ENCODE measurements at places on chromosomes 3 and 15. TPM values are rescaled to one million over a fixed set of nuclear protein-coding genes. Genes with fewer than 3 reads are reported as not detected.

DNA sequence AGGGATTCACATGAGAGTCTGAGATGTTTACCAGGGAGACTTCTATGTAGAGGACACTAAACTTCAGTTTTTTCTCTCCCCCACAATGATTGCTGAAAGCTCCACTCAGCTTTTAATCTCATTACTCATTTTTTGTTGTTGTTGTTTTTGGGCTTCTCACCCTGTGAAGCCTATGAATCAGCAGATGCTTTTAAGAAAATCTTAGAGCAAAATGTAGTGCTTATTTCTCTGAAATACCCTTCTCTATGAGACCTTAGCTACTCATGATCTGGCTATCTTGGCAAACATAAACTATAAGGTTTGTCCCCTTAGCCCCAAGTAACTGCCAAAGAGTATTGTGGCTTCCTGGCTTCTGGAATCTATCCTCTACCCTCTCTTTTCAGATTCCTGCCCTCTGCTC is 537.3 kb downstream of the OCA2 start:
- DNase-seq = no peak

DNA sequence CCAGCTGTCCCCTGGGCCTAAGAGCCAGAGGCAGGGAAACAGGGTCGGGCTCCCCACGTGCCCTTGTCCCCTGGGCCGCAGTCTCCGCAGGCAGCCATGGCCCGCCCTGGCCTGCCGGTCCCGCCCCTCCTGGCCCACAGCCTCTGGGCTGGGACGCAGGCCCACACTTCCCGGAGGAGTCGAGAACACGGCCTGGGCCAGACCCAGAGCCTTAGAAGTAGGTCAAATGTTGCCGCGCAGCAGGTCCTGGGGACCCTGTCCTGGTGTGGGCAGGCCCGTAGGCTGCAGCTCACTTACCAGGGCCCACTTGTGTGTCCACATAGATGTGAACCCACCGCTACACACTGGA is 4.3 kb upstream of the MYL3 start:
- no peak for DNase-seq

DNA sequence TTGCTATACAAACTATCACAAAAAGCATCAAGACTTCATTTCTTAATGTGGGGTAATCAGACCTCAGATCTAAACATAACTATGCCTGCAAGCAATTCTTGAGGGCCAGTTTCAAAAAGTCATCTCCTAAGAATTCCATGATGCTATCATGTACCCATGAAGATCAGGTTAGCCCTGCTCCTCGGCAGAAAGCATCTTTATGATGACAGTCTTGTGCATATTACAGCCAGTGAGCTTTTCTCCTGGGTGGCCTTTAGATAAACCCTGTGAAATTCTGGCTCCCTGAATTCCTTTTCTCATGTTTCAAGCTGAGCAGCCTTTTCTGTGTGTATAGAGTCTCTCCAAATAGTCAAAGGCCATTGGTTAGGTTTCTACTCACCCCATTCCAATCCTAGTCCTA is 201.9 kb upstream of the MCTP2 start:
- DNase-seq = no peak

- no peak for DNase-seq
Measured at GRCh38 chr15:36844534-36844998, 255.8 kb downstream of the MEIS2 start.

- no peak for DNase-seq
Measured at GRCh38 chr15:61974118-61974517, 86.1 kb downstream of the VPS13C start.

- no peak for DNase-seq
Measured at GRCh38 chr3:105030211-105030610, 336.5 kb upstream of the ALCAM start.

DNA sequence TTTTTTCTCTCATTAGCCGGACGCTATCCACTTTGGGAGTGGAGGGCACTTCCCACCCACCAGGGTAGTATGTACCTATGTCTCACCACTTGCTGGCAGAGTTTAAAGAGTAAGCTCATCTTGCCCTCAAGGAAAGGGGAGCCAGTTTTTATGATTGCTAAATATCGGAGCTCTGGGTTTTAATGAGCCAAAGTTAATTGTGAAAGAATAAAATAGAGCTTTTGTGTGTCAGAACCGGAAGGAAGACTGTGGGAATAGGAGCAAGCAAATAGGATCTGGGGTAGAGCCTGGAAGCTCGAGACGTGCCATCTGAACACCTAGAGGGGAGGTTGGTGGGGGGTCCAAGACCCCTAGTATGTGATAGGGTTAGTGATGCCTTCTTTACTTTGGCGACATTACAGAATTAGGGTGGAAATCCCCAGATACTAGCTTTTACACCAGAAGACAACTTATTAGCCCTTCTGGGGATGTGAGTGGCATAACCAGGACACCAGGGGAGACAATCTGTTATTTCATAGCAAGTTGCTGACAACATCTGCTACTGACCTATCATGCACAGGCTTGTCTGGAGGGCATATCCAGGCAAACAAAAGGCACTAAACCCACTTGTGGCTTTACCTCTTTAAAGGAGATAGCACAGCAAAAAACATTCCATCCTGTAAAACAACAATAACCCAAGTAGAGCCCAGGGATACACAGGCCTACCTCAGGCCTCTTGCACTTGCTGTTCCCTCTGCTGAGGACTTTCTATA is 333.8 kb downstream of the ZNF621 start:
- DNase-seq = no peak

- DNase-seq = no peak
Measured at GRCh38 chr3:45911511-45912226, 25.3 kb downstream of the CCR9 start.

- no peak for DNase-seq
Measured at GRCh38 chr15:40723919-40724318, 28.9 kb downstream of the RAD51 start.

- DNase-seq = no peak
Measured at GRCh38 chr15:63463036-63463435, 41.4 kb upstream of the USP3 start.

GRCh38 chr15:34883042-34883441 is 86.5 kb downstream of the AQR start:
- no peak for DNase-seq

GRCh38 chr15:33064878-33065277 is 129.6 kb downstream of the FMN1 start:
- DNase-seq = no peak

DNA sequence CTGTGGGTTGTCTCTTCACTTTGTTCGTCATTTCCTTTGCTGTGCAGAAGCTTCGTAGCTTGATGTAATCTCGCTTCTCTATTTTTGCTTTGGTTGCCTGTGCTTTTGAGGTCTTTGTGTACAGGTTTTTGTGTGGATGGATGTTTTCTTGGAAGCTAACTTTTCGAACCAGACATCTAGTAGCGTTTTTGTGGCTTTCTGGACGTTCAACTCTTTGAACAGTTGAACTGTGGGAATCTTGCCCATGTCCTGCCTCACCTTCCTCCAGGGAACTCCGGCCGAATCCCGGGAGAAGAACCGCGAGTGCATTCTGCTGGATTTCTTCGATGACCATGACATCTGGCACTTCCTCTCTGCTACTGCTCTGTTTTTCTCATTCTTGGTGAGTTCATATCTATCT is 70.6 kb downstream of the USF3 start:
- no peak for DNase-seq

DNA sequence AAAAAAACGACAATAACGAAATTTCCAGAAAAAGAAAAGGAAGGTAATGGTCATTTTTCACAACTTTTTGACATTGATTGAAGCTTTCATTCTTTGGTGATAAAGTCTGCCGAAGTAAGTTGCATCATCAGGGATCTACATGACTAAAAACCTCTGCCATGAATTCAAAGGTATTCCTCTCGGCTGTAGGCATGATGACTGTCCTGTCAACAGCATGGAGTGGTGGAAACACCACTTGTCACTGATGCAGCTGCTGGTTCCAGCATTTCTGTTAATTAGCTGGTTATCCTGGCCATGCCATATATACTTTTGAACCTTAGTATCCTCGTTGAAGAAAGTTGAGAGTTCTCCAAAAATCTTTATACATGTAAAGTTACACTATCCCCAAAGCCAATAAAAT is 859.0 kb upstream of the ARPP21 start:
- DNase-seq = no peak

DNA sequence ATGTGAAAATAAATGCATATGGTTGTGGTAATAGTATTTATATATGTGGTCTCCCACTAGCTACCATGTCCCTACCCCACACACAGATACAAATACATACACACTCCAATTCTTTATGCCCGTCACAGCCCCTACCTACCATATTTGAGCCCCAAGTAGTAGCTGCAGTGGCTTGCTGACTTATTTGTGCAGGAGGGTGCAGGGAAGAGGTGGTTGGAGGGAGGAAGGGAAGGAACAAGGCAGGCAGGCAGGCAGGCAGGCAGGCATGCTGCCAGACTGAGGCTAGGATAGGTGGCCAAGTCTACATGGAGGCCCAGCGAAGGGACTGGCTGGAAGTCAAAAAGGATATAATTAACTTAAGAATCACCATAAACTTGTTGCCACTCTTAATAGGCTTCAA is 82.9 kb downstream of the SCN11A start:
- no peak for DNase-seq

- DNase-seq = no peak
Measured at GRCh38 chr3:120162400-120162799, 68.2 kb upstream of the GSK3B start.

GRCh38 chr15:26087395-26087794 is 224.3 kb upstream of the ATP10A start:
- no peak for DNase-seq

DNA sequence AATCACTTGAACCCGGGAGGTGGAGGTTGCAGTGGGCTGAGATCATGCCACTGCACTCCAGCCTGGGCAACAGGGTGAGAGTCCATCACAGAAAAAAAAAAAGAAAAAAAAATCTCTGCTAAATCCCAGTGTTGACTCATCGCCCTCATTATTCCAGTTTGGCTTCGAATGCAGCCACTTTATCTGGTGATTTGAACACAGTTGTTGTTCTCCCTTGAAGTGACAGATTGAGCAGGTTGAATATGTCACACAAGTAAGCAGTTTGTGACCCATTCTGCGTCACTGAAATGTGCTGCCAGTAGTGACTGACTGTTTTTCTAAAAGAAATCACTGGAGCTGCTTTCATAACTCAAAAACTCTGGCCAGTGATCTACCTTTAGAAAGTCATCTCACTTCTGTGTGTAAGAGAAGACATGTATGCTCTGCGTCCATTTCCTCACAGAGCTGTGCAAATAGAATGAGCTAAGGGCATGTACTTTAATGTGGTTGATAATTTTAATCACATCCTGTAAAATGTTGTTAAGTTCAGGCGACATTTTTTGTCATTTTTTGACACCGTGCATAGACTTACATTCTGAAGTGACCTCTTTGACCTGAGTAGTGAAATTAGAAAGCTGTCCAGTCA is 12.5 kb downstream of the DOCK3 start:
- no peak for DNase-seq

LRRIQ4 gene
- not detected for total RNA-seq

CCDC39 gene
- not detected for total RNA-seq

GJD2 gene
- not detected for total RNA-seq

WDR72 gene
- total RNA-seq = not detected

ACKR2 gene
- total RNA-seq = not detected

Data from CD4-positive, alpha-beta T cell (primary cell).